BJ (cell line): ENCODE measurements at places on chromosomes 12 and 14.

DNA sequence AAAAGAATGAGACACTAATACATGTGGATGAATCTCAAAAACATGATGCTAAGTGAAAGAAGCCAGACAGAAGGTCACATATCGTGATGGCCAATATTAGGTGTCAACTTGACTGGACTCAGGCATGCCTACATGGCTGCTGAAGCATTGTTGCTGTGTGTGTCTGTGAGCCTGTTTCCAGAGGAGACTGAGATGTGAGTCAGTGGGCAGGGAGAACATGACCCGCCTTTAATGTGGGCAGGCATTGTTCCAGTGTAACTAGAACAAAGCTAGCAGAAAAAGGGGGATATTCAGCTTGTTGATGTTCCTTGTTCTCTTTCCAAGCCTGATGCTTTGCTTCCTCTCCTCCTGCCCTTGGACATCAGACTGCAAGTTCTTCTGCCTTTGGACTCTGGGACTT, 47.6 kb downstream of the DCAF5 start:
- DNase-seq, result no peak

- no peak for DNase-seq
These were observed 239.0 kb upstream of the SSTR1 start for GRCh38 chr14:37968664-37969240.

DNA sequence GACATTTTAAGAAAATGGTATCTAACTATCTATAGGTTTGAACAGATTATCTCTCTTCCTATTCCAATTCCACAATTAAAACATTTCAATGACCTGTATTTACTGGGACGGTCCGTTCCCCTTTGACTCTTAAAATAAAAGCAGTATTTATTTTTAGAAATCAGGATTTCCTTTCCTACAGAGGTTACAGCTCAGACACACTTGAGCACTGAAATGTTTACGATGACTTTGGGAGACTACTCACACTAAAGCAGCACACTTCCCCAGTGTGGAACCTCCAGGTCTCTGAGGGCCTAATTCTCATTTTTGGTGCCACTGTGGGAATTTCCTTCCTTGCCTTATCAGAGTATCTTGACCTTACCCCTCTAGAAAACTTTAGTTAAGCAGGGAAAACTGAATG, 181.8 kb downstream of the PRKD1 start:
- DNase-seq, result no peak

DNA sequence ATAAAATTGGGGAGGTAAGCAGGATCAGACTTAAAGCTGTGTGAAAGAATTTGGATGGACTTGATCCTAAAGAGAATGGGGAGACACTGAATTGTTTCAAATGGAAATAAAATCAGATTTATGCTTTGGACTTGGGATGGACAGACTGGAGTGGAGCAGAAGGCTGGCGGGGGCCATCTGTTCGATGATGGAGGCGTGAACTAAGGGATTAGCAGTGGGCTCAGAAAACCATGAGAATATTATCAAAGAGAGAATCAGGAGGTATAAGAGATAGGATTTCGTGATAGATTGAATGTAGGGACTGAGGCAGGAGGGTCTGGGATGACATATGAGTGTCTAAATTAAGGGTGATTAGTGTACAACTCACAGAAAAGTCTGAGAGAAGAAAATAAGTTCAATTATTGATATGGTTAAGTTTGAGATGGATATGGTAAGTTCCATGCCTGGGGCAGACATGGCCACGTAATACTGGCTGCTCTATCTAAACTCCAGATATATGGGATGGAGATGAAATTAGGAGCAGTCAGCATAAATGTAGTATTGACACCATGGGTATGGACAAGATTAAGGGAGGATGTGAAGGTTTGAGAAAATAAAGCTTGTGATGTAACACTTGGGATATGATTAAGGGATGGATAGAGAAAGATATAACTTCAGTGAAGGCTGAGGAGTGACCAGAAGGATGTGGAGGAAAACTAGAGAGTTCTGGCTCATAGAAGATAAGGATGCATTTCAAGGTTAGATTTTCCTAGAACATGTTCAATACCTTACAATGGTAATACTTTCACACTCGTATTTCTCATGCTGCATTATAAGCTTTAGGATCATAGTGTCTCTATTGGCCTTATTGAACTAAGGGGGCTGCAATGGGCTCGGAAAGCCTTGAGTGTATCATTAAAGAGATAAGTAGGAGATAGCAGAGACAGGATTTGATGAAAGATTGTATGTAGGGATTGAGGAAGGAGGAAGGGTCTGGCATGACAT, 1.0 kb upstream of the TSSK4 start:
- no peak for DNase-seq

GRCh38 chr12:44017216-44017615, 181.3 kb downstream of the TMEM117 start:
- no peak for DNase-seq

DNA sequence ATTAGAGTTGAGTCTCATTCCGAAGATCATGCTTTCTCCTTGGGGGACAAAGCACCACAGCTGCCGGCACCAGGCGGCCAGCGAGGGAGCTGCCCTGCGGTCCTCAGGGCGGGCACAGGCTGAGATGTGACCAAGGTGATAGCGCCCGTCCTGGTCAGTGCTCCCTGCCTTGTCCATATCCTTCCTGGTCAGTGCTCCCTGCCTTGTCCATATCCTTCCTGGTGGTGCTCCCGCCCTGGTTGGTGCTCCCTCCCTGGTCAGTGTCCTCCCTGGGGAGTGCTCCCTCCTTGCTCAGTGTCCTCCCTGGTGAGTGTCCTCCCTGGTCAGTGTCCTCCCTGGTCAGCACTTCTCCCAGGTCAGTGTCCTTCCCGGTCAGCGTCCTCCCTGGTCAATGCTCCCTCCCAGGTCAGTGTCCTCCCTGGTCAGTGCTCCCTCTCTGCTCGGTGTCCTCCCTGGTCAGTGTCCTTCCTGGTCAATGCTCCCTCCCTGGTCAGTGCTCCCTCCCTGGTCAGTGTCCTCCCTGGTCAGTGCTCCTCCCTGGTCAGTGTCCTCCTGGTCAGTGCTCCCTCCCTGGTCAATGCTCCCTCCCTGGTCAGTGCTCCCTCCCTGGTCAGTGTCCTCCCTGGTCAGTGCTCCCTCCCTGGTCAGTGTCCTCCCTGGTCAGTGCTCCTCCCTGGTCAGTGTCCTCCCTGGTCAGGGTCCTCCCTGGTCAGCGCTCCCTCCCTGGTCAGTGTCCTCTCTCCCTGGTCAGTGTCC, 92.2 kb downstream of the ADGRD1 start:
- DNase-seq, result no peak

GRCh38 chr12:49562233-49562632, 5.7 kb downstream of the MCRS1 start:
- DNase-seq, result no peak
